Smooth muscle cell of trachea (primary cell): ENCODE measurements at places on chromosomes 12 and 14. TPM values are rescaled to one million over a fixed set of nuclear protein-coding genes. Genes with fewer than 3 reads are reported as not detected.

RBP5 gene
- 0.33 TPM in 1 of 2 replicates, not detected in the other for total RNA-seq

LAG3 gene
- 0.15 and 0.17 TPM in 2 replicates for total RNA-seq

BDKRB1 gene
- total RNA-seq: 9.7 and 37.2 TPM in 2 replicates

TMEM132C gene
- not detected in 2 replicates for total RNA-seq

DHH gene
- under 0.01 and 0.17 TPM in 2 replicates for total RNA-seq

FOXN4 gene
- not detected in 2 replicates for total RNA-seq

TPPP2 gene
- total RNA-seq: under 0.01 TPM in 1 of 2 replicates, not detected in the other

CAPS2 gene
- 10.4 and 14.8 TPM in 2 replicates for total RNA-seq

SLC41A2 gene
- total RNA-seq: 22.1 and 26.6 TPM in 2 replicates

PIP4P1 gene
- total RNA-seq: 26.5 and 29.4 TPM in 2 replicates

NRXN3 gene
- total RNA-seq: under 0.01 and 0.33 TPM in 2 replicates

CNTN1 gene
- total RNA-seq: 3.0 and 6.5 TPM in 2 replicates

B3GNT4 gene
- total RNA-seq: 0.33 TPM in 1 of 2 replicates, not detected in the other

EIF2S3B gene
- total RNA-seq: 0.83 and 0.87 TPM in 2 replicates

KCNC2 gene
- total RNA-seq: not detected in 2 replicates

NTF3 gene
- 0.50 TPM in 1 of 2 replicates, not detected in the other for total RNA-seq

FAM186B gene
- 0.29 and 0.99 TPM in 2 replicates for total RNA-seq

CDCA3 gene
- 3.3 and 25.9 TPM in 2 replicates for total RNA-seq

MORN3 gene
- 0.33 and 0.73 TPM in 2 replicates for total RNA-seq
